ENCODE measurements at places on chromosomes 7 and 10. TPM values are rescaled to one million over a fixed set of nuclear protein-coding genes. Genes with fewer than 3 reads are reported as not detected.

PUS7 gene
- 33.1 TPM for total RNA-seq

CYCS gene
- total RNA-seq = 65.9 TPM

GJD4 gene
- total RNA-seq = 0.27 TPM

DHTKD1 gene
- total RNA-seq = 20.6 TPM

HOXA3 gene
- total RNA-seq = 2.6 TPM

OR2A42 gene
- total RNA-seq = not detected

SLC29A3 gene
- 1.2 TPM for total RNA-seq

GIMAP6 gene
- total RNA-seq = 0.05 TPM

STEAP1B gene
- 35.9 TPM for total RNA-seq

ZNF804B gene
- not detected for total RNA-seq

PON1 gene
- total RNA-seq = not detected

RSPH10B gene
- total RNA-seq = 0.11 TPM

STAMBPL1 gene
- total RNA-seq = 55.7 TPM

CAV1 gene
- 101 TPM for total RNA-seq

ADAM12 gene
- 2.2 TPM for total RNA-seq

SLC26A3 gene
- not detected for total RNA-seq

PDK4 gene
- 6.8 TPM for total RNA-seq

MTG1 gene
- 57.6 TPM for total RNA-seq

ZNF467 gene
- 0.34 TPM for total RNA-seq

SPAG6 gene
- 0.64 TPM for total RNA-seq

CPA2 gene
- not detected for total RNA-seq

TMEM176B gene
- total RNA-seq = not detected

HEPACAM2 gene
- total RNA-seq = not detected

NKX1-2 gene
- total RNA-seq = 0.11 TPM

CPEB3 gene
- total RNA-seq = 0.48 TPM

LLCFC1 gene
- not detected for total RNA-seq

CELF2 gene
- total RNA-seq = 2.2 TPM

MYOF gene
- 142 TPM for total RNA-seq

NOS3 gene
- not detected for total RNA-seq

GRID2IP gene
- total RNA-seq = not detected

TRIM50 gene
- total RNA-seq = not detected

PRRT4 gene
- total RNA-seq = 0.05 TPM

Data from A375 (cell line).